CD4-positive, alpha-beta T cell treated with Interleukin-2 at 100 ng/mL for 4 hours (primary cell): ENCODE measurements at places on chromosomes 1 and 21.

- no peak for DNase-seq
Observed at GRCh38 chr1:35555601-35556477, 1.4 kb downstream of the KIAA0319L start.

DNA sequence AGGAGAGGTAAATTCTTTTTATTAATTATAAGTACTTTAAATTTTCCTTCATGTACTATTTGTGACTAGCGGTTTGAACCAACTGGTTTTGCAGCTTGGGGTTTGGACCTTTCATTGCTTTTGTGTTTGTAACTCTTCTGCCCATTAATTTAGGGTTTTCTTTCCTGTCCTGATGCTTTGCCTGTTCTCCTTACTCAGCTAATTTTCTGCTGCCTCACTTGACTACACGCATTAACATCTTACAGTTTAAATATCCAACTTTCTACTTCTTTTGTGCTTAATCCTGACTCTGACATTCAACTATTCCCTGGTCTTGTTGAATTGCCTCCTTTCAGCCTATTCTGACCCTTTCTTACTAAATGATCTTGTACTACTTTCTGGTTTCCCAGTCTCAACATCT, 135.6 kb downstream of the PTPRC start:
- DNase-seq, result no peak

DNA sequence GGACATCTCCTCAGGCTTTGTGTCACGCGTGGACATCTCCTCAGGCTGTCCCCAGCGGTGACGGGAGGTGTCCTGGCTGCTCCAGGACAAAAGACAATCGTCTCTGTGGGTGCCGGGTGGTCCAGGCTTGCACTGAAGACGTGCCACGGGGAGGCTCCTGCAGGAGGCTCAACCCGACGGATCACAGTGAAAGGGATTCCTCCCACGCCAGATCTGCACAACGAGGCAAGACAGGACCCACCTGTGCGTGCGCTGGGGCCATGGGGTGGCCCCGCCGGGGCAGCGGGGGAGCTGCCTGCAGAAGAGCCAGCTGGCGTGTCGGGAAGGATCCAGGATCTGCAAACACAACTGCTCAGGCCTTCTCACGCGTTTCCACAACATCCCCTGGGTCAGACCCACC, 18.8 kb upstream of the ARHGEF16 start:
- DNase-seq, result no peak

- no peak for DNase-seq
Observed at GRCh38 chr1:12035312-12035711, 16.0 kb downstream of the MIIP start.

DNA sequence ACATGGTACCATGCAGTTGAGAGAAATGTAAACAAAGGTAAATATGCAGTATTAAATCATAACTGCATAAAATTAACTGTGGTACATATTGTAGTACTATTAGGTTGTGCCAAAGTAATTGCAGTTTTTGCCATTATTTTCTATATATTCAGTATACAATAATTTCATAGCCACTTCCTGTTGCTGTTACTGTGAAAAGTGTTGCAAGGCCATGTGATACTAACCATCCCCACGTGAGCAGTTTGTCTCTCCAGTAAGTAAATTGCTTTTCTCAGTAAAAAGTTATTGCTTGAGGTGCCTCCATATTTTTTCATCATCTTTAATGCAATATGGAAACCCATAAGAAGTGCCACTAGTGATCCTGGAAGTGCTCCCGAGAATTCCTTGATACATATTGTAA, 19.6 kb upstream of the METTL18 start:
- no peak for DNase-seq

- DNase-seq, result no peak
Observed at GRCh38 chr1:53591924-53592323, 132.7 kb downstream of the DMRTB1 start.

- DNase-seq, result no peak
Observed at GRCh38 chr1:186858923-186859322, 30.2 kb downstream of the PLA2G4A start.

DNA sequence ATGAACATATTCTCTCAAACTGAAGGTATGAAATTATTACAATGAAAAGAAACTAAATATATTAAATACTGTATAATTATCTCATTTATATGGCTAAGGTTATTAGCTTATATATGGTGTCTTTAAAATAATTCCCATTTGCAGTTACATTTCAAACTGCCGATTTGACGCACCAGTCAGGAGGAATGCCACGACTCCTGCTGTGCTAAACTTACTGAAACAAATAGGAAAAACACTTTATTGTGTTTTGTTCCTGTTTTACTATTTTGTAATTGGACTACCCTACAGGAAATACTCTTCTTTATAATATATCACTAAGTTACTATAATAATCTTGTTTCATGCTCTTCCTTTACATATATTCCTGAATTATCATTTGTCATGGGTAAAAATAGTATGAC, 117.8 kb downstream of the DPYD start:
- no peak for DNase-seq
